ENCODE measurements at places on chromosomes 2 and 18.

DNA sequence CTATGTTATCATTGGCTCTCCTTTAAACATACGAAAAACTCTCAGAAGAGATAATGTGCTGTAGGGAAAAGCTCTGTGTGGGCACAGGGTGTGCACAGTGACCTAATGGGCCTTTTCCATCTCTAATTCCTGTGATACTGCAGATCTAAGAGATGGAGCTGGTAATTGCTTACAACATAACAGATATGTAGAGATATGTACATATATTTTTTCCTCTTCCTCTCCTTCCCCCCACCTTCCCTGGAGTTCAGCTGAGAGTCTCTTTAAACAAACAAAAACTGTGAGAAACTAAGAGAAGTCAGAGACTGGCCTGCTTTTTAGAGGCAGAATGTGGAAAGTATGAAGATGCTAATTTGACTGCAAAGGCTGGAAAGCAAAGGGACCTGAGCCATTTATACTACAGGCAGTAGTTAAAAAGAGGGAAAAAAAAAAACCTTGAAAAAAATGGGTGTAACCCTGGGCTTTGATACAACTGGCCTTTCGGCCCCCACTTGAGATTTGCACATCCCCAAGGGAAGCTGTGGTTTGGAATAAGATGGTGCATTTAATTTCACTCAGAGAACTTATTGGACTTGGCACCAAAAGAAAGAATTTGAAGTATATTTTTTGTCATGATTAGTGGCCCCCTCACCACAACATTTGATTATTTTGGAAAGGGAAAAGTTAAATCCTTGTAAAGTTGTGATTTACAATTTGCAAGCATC is 502.2 kb upstream of the ZEB2 start:
- no peak for DNase-seq

GRCh38 chr2:197599285-197599965 is 76.0 kb downstream of the RFTN2 start:
- no peak for DNase-seq

GRCh38 chr2:190646780-190647522 is 1.9 kb upstream of the NAB1 start:
- no peak for DNase-seq

- no peak for DNase-seq
Observed at GRCh38 chr2:26745609-26746327, 18.3 kb upstream of the SLC35F6 start.

DNA sequence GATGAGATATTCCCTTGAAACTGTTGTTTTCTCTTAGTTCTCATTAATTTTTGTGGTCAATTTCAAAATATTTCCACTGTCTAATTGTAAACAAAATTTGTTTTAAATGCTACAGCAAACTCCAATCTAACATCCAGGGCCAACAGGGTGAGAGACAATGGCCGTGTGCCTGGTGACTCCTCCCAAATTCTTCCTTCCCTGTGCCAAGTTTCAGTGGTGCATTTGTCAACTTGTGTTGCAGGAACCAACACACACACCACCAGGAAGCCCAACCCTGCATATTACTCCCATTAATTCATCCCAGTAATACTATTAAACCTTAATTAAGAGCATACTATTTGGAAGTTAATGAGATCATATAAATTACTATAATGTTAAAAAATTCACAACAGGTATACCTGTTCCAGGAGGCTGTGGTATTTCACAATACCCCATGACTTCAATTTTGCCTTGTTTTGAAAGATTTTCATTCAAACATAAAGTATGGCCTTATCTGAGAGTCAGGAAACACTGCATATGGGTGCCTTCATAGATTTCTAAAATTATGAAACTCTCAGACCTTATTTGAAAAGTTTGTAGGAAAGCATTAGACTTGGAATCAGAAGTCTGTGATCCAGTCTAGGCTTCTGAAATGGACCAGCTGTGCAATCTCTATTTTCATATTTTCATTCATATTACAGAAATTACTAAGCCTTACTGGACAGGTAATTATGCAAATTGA is 1.1 kb downstream of the SERPINB2 start:
- DNase-seq, result no peak

DNA sequence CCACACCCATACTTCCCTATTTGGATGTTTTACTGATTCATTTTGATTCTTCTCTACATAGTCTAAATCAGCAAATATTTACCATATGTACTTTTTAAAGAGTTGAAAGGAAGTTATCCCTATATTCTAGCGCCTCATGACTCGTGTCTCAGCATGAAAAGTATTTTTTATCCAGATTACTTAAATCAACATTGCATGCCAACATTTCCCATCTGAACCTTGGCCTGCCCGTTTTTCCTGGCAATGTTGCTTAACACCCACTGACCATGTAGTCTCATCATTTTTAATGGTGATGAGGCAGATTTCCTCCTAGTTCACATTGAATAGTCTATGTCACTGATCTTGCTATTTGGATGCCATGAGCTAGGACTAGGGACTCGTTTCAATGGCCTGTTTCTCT is 13.2 kb upstream of the SCYGR5 start:
- DNase-seq, result no peak

GRCh38 chr2:74924463-74925265 is 33.8 kb upstream of the POLE4 start:
- no peak for DNase-seq

DNA sequence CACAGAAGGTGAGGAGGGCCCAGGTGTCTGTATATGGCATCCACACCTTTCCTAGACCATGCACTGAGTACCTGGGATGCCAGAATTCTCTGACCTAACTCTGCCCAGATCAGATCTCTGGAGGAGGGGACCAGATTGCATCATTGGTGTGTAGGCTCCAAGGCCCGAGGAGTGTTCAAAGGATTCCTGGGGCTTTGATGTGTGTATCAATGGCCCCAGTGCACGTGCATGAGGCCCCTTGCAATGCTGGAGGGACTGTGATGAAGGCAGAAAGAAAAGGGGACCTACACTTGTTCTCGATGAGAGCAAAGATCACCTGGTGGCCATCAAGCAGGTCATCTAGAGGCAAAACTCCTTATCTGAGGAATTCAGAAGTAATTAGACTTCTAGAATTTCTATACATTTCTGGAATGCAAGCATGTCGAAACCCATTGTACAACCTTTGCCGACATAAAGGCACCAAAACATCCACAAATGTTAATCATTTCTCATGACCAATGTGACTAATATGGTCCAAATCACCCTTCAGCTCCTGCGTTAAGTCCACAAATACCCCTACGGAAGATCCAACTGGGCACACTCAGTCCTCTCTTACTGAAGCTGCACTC is 123.5 kb downstream of the CHST9 start:
- no peak for DNase-seq

DNA sequence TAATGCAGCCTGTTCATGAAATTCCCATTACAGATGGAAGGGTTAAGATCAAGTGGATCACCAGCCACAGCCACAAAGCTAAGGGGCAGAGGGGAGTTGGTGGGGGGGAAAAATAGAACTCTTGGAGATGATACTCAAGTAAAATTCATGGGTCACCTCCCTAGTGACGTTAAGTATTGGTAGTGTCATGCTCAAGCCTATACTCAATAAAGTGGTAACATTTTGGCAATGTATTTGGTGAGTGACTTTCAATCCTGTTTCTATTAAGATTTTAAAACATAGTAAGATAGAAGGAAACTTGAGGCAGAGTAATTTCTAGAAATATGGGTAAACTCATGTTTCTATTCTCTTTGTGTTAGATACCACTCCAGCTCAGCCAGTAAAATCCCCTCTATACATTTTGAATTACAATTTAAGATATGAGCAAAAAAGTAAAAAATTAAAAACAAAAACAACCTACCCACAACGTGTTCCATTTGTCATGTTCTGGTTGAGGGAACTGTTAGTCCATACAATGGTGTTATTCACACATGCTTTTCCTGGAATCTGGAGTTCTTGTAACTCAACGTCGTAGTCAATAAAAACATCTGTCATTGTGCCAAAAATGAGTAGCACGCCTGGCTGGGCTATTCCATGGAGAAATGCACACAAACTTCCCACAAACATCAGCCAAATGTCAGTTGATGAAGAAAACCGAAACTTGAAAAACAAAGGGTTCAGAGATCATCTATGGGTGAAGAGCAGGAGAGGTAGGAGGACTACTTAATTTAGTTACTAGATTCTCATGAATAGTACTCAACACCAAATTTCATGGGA is 18.1 kb downstream of the ABCB11 start:
- no peak for DNase-seq

GRCh38 chr2:118268268-118268667 is 180.0 kb downstream of the INSIG2 start:
- no peak for DNase-seq

GRCh38 chr18:34794348-34794747 is 84.2 kb downstream of the DTNA start:
- DNase-seq, result no peak
